Nephron progenitor cell (in vitro differentiated cells): ENCODE measurements at places on chromosomes 13 and 19.
A peak's percentile ranks its signal among the peaks of the same experiment; 100 is the strongest.

- no peak overlapping the region for H3K27ac ChIP-seq
- no peak for DNase-seq
- peaks cover 4% of the 10 kb centered on the region for H3K27me3 ChIP-seq
- H3K4me1 ChIP-seq, result peaks cover 55% of the 10 kb centered on the region
These were observed 87.6 kb downstream of the ARHGEF7 start for GRCh38 chr13:111202745-111203144.

- no peaks in the 10 kb centered on the region for H3K36me3 ChIP-seq
- H3K27me3 ChIP-seq, result peaks cover 3% of the 10 kb centered on the region
- H3K4me1 ChIP-seq, result no peaks in the 10 kb centered on the region
- DNase-seq, result no peak
- H3K4me3 ChIP-seq, result no peak overlapping the region
- H3K27ac ChIP-seq, result no peak overlapping the region
These were observed 102.0 kb downstream of the ERCC5 start for GRCh38 chr13:102947745-102948405.

DNA sequence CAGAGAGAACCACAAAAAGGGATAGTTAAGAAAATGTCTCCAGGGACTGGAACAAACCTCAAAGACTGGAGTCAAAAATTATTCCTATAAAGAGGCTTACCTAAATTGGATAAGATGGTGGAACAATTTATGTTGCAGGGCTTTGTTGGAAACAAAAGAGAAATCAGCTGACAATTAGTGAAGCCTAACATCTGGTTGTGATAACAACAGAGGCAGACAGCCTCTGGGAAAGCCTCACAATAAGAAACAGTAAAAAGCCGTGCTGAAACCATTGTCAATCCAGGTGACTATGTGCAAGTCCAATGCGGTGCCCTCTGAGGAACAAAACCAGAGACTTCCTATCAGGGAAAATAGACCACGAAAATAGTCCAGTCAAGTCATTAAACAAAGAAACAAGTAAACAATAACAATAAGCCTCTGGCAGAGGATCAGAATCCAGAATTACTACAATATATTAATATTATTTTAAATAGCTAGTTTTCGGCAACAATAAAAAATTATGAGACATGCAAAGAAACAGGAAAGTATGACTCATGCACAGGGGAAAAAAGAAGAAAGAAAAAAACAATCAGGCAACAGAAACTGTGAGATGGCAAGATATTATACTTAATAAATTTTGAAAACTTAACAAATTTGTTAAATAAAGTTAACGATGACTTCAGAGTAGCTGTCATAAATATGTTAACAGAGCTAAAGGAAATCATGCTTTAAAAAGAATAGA, 99.7 kb upstream of the RXFP2 start:
- DNase-seq, result no peak
- no peak overlapping the region for H3K4me3 ChIP-seq
- H3K36me3 ChIP-seq, result peaks cover 6% of the 10 kb centered on the region
- H3K27me3 ChIP-seq, result no peaks in the 10 kb centered on the region
- H3K4me1 ChIP-seq, result no peaks in the 10 kb centered on the region

- H3K4me1 ChIP-seq, result peaks cover 26% of the 10 kb centered on the region
- H3K27ac ChIP-seq, result peak overlapping the region; percentile 50
- H3K4me3 ChIP-seq, result no peak overlapping the region
- no peaks in the 10 kb centered on the region for H3K36me3 ChIP-seq
These were observed 238.0 kb downstream of the PCDH9 start for GRCh38 chr13:66992183-66992582.

- peaks cover 43% of the 10 kb centered on the region for H3K36me3 ChIP-seq
- no peak overlapping the region for H3K27ac ChIP-seq
- H3K27me3 ChIP-seq, result no peaks in the 10 kb centered on the region
These were observed 8.9 kb upstream of the WBP4 start for GRCh38 chr13:41052441-41052840.

GRCh38 chr13:27631156-27631555, 9.5 kb downstream of the POLR1D start:
- H3K36me3 ChIP-seq, result peaks cover 46% of the 10 kb centered on the region
- H3K27me3 ChIP-seq, result no peaks in the 10 kb centered on the region
- no peak for DNase-seq

DNA sequence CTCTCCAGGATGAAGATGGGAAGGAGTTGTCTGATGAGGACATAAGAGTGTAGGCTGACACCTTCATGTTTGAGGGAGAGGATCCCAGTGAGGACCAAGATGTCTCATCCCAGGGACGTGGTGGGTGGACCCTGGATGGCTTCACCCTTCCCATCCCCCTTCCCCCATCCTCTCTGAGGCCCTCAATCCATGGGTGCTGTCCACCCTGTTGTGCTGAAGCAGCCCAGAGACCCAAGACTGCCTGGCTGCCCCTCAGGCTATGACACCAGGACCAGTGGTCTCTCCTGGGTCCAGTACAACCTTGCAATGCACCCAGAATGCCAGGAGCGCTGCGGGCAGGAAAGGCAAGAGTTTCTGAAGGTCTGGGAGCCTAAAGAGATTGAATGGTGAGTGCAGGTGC, 3.4 kb upstream of the CYP4F12 start:
- H3K4me3 ChIP-seq, result no peak overlapping the region
- no peaks in the 10 kb centered on the region for H3K4me1 ChIP-seq
- no peaks in the 10 kb centered on the region for H3K27me3 ChIP-seq
- no peak for DNase-seq
- H3K27ac ChIP-seq, result no peak overlapping the region
- no peaks in the 10 kb centered on the region for H3K36me3 ChIP-seq

- H3K27me3 ChIP-seq, result no peaks in the 10 kb centered on the region
- peaks cover 18% of the 10 kb centered on the region for H3K4me1 ChIP-seq
- no peak overlapping the region for H3K27ac ChIP-seq
- no peaks in the 10 kb centered on the region for H3K36me3 ChIP-seq
- no peak for DNase-seq
These were observed 39.2 kb downstream of the TBC1D4 start for GRCh38 chr13:75442736-75443234.

GRCh38 chr13:76293751-76294150, 592.5 kb downstream of the KCTD12 start:
- H3K27ac ChIP-seq, result no peak overlapping the region
- no peaks in the 10 kb centered on the region for H3K4me1 ChIP-seq
- no peak overlapping the region for H3K4me3 ChIP-seq
- no peak for DNase-seq
- H3K36me3 ChIP-seq, result no peaks in the 10 kb centered on the region

GRCh38 chr13:40187324-40187795, 479.1 kb downstream of the FOXO1 start:
- peaks cover 41% of the 10 kb centered on the region for H3K4me1 ChIP-seq
- no peak overlapping the region for H3K4me3 ChIP-seq
- DNase-seq, result no peak
- H3K27ac ChIP-seq, result no peak overlapping the region
- H3K27me3 ChIP-seq, result peaks cover 3% of the 10 kb centered on the region
- no peaks in the 10 kb centered on the region for H3K36me3 ChIP-seq

DNA sequence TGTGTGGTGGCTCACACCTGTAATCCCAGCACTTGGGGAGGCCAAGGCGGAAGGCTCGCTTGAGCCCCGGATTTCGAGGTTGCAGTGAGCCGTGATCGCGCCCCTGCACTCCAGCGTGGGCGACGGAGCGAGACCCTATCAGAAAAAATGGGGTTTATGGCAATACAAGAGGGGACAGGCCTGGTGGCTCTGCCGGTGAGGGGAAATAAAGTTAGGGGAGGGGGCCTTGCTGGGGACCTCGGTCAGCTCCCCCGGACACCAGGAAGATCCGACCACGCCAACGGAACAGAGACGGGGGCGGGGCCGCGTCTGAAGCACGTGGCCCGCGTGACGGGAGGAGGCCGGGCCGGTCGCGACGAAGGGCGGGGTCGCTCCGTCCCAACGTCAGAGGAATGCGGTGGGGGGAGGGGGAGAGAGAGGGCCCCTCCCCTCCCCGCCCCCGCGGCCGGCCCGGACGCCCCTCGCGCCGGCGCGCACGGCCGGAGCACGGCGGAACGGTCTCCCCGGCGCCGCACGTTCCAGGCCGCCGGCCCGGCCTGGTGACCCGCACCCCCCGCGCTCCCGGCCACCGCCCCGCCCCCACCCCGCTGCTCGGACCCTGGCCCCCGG, 1.9 kb upstream of the HNRNPL start:
- H3K4me3 ChIP-seq, result peak overlapping the region; percentile 94
- H3K36me3 ChIP-seq, result peaks cover 25% of the 10 kb centered on the region
- peaks cover 4% of the 10 kb centered on the region for H3K27me3 ChIP-seq
- H3K27ac ChIP-seq, result peak overlapping the region; percentile 99

DNA sequence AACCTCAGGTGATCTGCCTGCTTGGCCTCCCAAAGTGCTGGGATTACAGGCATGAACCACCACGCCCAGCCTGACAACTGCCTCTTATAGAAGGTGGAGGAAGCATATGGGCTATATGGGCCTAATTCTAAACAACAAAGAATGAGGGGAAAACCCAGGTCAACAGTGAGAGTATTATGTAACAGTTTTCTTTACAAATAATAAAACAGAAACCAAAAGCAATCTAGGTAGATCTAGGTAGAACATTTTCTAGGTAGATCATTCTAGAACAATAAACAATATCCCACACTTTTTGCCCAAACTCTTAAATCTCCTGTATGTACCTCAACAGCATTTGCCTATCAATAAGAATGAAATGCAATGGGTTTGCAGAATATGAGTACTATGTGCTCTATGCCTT, 267.4 kb downstream of the ABCC4 start:
- no peaks in the 10 kb centered on the region for H3K27me3 ChIP-seq
- peaks cover 16% of the 10 kb centered on the region for H3K36me3 ChIP-seq
- H3K4me1 ChIP-seq, result no peaks in the 10 kb centered on the region
- H3K4me3 ChIP-seq, result no peak overlapping the region
